ENCODE measurements at places on chromosomes 16 and 17. TPM values are rescaled to one million over a fixed set of nuclear protein-coding genes. Genes with fewer than 3 reads are reported as not detected.

GRCh38 chr16:19749571-19750080 is 31.6 kb downstream of the IQCK start:
- DNase-seq, result no peak

DNA sequence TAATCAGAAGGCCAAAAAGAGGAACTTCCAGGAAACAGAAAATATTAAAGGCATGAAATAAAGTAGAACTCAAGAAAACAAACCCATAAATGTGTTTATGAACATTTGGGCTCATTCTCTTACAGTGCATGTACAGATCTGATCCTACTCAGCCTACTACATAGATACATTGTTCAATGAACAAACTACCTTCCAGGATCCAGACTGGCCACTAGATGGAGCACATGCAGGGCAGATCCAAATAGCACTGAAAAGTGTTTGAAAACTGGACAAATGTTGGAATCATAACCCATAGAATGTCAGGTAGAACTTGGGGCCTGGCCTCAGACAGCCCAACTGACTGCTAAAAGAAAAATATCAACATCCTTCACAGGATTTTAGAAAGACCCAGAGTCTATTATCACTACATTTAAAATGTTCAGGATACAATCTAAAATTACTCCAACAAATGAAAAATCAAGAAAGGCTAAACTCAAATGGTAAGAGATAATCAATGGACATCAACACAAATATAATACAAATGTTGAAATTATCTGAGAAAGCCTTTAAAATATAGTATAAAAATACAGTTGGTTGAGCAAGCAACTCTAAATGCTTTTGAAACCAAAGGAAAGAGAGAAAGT is 122.4 kb upstream of the NUDT7 start:
- no peak for DNase-seq

Gene KRT25
- total RNA-seq, result not detected

Gene CMTM1
- 2.6 TPM for total RNA-seq

Gene SCARF1
- 2.1 TPM for total RNA-seq

DNA sequence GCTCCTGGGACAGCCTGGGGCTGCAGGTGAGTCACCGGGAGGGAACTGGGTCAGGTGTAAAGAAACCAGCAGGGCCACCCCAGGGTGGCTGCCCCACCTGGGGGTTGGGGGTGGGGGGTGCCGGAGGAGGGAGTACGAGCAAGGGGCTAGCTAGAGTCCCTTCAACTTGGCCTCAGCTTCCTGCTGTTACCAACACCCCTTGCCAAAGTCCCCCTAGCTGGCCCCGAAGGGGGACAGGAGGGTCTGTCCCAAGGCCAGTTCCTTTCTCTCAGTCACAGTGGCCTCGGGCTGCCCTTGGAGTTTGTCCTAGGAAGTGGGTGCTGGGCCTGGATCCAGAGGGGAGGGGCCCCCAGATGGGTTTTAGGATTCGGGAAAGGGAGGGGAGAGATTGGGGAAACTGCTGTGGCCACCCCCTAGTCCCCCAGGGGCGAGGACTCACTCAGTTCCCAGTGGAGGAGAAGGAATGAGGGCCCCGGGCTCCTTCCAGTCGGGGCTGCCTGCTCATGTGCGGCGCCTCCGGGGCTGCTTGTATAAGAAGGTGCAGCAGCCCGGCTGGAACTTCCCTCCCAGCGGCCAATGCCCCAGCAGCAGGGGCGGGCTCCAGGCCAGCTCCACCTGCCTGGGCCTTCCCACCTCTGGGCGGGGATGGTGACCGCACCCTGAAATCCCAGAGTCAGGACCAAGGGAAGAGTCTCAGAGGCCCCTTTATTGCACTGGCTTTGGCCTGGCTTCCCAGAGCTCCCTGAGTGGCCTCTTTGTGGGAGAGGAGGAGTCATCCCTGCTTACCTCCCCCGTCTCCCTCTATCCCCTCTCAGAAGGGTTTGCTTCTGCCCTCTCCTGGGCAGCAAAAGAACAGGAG is 7.3 kb downstream of the ARHGAP27 start:
- peak; percentile 98 for DNase-seq

Gene SLC13A2
- total RNA-seq, result not detected

GRCh38 chr17:54524501-54524900 is 376.2 kb upstream of the TOM1L1 start:
- DNase-seq, result no peak

Gene KRTAP3-2
- not detected for total RNA-seq

Gene CCDC92B
- total RNA-seq, result 8.0 TPM

Gene LGALS9C
- total RNA-seq, result not detected

DNA sequence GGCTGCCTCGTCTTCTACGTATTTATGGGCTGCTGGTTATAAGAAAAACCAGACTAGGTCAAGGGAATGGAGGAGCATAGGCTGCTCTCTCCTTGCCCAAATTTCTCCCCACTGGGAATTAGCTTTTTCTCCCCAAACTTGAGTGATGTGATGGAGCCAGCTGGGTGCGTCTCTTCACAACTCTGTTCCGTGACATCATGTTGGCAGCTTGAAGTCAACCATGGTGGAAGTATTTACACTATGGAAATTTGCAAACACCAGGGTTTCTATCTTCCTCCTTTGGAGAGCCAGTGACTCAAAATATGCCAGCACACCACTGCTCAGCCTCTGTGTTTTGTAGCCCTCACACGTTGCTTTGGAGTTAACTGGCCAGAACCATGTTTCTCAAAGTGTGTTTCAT is 78.1 kb downstream of the OR1D5 start:
- peak; percentile 8 for DNase-seq

Gene RNFT1
- 8.8 TPM for total RNA-seq

DNA sequence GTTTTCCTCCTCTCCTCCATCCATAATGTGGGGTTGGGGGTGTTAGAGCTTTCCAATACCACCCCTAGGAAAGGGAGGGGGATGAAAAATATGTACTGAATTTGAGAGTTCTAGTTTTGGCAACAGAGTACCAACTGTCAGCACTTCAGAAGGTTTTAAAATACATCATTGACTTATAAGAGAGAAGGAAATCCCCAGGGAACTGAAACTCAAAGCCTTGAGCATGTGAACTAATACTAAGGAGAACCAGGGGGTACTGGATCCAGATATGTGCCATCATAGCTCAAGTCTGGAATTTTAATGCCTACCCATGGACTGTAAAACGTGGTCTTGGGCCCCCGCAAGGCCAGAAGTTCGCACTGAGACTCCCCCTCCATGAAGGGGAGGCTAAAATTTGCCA is 15.8 kb downstream of the CACNG5 start:
- DNase-seq, result no peak

Gene ARL5C
- total RNA-seq, result not detected

DNA sequence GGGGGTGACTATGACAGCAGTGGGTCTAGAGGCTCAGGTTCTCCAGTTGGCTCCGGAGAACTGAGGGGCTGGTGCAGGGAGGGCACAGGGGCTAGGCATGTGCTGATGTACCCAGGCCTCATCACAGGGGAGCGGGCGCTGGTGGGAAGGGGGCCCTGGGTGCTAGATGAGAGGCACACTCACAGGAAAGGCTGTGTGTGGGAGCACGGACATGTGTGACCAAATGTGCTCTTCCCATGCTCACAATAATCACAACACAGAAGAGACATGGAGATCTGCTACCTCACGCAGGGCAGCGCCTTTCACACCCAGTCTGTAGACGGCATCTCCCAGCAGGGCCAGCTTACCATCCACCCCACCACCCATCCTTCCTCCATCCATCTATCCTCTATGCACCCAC is 17.4 kb upstream of the RASD1 start:
- DNase-seq, result no peak

GRCh38 chr16:53914736-53915135 is 210.8 kb downstream of the FTO start:
- DNase-seq, result no peak

Gene CD300LB
- total RNA-seq, result not detected

Data from H9 (cell line).